EH (cell line): ENCODE measurements at places on chromosomes 1 and 21.
A peak's percentile ranks its signal among the peaks of the same experiment; 100 is the strongest.

- DNase-seq = no peak
Observed at GRCh38 chr1:220380885-220381284, 108.6 kb upstream of the RAB3GAP2 start.

GRCh38 chr1:216617081-216617875 lies 106.0 kb downstream of the ESRRG start:
- no peak for DNase-seq

DNA sequence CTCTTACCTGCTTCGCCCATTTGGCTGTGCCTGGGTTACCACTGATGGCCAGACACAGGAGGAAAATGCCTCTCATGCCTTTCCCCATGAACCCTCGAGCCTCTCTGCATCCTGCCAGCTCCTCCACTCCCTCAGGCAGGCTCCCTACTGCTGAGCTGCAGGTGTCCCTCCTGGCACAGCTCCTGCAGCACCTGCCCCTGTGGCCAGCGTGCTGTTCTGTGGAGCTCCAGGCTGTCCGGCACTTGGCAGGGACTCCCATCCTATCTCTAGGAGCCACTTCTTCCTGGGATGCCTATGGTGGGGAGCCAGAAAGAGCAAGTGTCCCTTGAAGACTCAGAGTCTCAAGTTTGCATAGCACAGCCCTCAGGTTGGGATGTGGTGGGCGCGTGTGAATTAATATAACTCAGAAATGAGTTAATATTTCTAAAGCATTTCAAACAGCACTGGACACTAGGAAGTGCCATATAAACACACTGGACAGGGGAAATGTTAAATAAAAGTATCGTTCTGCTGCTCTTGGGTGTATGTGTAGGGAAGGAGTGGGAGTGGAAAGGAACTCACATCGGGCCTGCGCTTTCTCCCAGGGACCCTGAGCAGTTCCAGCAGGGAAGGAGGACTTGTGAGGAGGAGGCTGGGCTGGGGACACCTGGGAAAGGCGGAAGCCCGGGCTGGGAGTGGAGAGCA lies 2.7 kb downstream of the LRRC71 start:
- no peak for DNase-seq

DNA sequence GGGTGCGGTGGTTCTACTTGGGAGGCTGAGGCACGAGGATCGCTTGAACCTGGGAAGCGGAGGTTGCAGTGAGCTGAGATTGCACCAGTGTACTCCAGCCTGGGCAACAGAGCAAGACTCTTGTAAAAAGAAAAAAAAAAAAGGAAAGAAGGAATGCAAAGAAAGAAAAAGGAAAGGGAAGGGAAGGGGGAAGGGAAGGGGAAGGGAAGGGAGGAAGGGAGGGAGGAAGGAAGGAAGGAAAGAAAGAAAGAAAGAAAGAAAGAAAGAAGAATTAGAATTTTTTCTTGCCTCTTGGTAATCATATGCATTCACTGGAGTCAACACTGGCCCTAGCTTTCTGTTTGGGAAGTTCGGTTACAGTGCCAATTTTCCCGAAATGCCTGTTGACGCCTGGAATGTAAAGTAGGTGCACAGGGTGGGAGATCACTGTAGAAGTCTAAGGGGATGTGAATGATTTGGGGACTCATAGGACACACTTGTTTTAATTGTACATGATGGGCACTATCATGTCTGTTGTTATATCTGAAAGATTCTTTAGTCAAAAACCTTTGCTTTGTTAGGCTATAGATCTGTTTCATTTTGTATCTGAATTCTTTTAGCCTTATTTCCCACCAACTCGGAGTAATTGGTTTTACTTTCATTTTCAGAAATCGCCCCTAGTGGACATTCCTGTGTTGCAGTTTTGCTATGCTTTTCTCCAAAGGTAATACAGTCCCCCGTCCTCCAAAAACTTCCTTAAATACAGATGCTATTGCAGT lies 59.8 kb upstream of the MORC3 start:
- DNase-seq = peak; percentile 74

DNA sequence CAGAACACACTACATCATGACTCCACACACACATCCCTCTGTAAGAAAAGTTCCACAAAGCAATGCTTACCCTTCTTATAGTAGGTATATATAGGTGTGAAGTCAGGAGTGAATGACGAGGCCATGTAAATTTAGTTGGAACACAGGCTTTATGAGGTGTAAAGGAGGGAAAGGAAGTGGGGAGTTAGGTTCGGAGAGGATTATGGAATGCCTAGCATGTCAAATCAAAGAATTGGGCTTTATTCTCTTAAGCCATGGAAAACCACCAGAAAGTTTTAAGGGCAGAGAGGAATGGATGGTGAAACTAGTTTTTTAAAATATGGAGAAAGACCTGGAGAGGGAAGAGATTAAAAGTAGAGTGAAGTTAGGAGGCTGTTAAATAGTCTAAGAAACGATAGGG lies 26.3 kb downstream of the TFAP2E start:
- DNase-seq = no peak

DNA sequence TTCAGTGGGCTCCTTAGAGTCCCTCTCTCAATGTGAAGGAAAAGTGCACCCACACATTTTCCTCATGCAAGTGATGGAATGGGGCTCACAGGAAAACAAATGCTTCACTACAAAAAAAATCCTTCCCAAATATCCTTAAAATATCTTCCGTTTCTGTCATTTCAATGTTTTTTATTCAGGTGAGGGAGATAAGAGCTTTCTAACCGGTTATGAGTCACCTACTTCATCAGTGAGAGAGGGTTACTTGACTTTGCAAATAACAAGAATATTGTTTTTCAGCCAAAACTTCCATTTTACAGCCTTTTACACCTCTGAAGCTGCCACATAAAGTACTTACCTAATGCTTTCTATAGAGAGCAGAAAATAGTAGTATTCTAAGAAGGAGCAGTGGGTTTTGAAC lies 98.3 kb upstream of the CD55 start:
- DNase-seq = no peak
